ENCODE measurements at places on chromosomes 2 and 18.

- no peak for DNase-seq
Measured at GRCh38 chr2:155412598-155412997, 714.1 kb downstream of the KCNJ3 start.

GRCh38 chr2:103605071-103605780, 843.4 kb downstream of the TMEM182 start:
- no peak for DNase-seq

DNA sequence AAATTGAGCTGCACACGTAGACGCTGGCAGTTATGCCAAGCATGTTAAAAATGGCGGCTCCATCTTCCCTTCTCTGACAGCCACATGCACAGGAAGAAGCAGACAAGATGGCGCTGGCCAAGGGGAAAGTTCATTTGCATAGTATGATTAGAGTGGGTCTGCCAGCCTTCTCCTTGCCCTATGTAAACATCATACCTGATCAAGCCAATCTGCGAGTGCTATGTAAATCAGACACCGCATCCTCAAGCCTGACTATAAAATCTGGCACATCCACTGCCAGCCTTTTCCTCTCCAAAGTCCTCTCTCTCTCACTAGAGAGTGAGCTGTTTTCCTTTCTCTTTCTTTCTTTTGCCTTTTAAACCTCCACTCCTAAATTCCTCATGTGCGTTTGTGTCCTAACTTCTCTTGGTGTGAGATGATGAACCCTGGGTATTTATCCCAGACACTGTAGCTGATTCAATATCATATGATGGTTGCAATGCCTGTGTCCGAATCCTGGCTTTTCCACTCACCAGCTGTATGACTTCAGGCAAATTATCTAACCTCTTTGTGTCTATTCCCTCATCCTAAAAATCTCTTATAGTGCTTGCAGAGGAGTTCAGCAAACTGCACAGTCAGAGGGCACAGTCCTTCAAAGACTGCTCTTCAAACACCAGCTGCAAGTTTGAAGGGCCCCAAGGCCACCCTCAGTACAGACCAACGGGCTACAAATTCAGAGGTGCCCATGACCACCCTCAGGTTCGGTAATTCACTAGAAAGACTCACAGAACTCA, 39.3 kb upstream of the ITSN2 start:
- no peak for DNase-seq

DNA sequence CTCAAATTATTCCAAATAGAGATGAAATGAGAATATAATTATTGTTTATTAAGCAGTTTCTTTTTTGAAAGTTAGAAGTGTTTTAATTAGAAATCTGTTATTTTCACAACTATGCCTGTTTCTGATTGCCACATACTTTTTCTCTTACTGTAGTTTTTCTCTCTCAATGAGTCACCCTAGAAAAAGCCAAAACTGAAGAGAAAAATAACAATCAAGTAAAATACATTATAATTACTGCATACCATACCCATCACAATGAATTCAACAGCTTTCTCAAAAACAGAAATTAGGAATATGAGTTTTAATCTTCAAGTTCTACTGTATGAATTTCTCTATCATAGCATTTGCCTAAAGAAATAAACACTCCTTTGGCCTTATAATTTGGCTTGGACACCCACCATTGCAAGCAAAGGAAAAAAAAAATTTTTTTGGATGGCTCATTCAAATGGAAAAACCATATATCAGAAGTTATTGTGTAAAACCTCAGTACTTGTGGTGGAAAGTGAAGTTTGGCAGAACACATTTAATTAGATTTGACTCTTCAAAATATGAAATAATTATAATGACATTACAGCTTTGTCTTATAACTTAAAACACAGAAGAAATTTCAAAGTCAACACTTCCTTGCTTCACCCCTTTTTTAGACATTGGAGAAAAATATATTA, 138.5 kb downstream of the DYM start:
- no peak for DNase-seq

DNA sequence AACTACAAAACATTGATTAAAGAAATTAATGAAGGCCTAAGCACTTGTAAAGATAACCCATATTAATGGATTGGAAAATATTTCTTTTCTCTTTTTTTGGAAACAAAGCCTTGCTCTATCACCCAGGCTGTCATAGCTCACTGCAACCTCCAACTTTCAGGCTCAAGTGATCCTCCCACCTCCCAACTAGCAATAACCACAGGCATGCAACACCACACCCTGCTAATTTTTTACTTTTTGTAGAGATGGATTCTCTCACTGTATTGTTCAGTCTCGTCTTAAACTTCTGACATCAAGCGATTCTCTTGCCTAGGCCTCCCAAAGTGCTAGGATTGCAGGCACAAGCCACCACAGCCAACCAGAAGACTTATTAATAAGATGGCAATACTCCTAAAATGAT, 73.4 kb upstream of the NDUFV2 start:
- DNase-seq: no peak

DNA sequence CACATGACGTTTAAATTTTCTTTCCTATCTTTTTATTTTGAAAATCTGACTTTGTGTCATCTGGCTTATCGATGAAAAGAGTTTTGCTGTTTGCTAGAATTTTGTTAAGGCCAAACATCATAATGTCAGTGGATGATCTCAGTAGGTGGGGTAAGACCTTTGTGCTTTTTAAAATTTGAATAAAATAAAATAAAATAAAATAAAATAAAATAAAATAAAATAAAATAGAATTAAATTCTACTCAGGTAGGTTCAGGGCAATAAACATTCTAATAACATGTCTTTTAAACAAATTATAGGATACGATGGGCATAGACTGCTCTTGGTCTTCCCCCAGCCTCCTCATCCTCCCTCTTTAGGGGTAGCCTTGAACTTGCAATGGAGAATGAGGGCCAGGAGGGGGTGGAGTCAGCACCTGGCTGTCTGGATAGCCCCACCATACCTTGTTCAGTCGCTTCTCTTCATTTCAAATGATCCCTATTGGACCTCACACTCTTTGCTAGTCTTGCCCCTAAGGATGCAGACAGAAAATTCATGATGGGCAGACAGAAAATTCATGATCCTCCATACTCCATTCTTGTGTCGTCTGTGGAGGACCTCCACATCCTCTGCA, 8.1 kb downstream of the LDLRAD4 start:
- DNase-seq: no peak

DNA sequence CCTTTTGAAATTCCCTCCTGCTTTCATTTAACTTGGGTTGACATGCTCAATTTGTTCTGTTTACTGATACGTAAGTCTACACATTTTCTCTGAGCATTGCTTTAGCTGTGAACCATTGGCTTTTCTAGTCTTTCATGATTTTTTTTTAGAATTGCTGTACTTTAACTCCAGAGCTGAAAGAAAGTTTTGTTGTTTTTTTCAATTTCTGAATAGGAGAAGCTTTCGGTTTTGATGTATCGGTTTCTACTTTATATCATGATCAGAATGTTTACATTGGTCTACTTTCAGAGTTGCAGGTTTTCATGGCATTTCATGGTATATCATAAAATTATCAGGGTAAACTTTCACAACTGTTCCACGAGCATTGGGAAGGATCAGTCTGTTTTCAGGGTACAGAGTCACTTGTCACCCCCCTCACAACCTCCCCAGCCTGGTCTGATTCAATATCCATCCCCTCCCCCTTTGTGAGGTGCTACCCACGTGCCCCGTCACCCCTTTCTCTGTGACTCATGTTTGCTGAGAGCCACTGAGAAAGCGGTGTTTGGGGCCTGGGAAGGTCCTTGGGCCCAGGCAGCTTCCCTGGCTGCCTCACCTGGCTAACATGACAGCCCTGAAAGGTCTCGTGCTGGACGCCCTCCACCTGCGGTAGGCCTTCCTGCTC, 7.0 kb downstream of the ASTL start:
- DNase-seq: no peak

GRCh38 chr18:52995875-52996274, 655.9 kb downstream of the DCC start:
- DNase-seq: no peak

DNA sequence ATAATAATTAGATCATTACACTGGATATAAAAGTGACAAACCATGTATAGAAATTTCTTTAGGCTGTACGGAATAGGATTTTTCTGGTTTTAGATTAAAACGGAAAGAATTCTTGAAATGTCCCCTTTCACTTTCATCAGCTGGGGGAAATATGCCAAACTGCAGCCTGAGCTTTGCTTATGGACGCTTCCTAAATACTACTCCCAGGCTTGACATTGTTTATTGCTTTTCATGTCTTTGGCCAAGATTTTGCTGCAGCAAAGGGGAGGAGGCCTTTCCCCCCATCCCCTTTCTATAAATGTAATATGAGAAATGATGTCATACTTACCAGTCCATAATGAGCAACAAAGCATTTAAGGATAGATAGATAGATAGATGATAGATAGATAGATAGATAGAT, 158.4 kb downstream of the MAP2 start:
- no peak for DNase-seq

DNA sequence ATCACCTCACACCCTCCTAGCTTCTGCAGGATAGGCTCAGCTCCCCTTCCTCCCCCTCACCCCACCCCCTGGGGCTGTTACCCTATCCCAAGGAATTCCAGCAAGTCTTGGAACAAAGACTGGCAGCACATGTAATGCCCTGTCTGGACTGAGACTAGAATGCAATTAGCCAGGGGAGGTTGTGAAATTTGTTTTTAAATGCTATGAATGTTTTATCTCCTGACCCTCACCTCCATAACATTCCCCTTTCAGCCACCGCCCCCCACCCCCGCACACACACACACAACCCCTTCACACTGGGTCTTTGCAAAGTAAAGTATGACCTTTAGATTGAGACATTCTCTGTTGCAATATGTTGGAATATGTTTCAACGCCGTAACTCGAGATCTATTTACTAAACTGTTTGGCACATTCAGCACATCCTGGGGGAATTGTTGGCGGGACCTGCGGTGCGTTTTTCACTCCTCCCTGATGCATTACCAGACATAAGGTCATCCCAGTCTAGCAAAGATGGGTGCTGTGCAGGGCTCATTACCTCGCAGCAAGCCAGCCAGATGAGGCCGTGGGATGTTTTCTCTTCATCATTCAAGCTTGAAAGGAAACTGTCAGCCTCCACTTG, 290.7 kb upstream of the SLC14A2 start:
- no peak for DNase-seq

DNA sequence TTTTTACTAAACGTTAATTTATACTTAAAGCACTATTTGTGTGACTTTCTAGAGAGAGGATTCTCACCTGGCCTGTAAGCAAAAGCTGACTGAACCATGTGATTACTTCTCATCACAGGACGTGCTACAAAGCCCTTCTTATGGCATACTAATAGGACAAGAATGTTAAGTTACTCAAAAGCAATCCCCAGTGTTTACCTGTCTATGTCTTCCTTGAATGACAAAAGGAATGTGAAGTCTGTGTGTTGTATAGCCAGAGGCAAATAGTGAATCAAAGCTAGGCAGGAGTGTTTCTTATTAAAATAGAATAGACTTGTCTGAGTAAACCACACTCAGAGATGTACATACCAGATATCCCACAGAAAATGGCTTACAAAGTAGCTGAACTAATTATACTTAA, 1465.5 kb downstream of the SUCLG1 start:
- no peak for DNase-seq

DNA sequence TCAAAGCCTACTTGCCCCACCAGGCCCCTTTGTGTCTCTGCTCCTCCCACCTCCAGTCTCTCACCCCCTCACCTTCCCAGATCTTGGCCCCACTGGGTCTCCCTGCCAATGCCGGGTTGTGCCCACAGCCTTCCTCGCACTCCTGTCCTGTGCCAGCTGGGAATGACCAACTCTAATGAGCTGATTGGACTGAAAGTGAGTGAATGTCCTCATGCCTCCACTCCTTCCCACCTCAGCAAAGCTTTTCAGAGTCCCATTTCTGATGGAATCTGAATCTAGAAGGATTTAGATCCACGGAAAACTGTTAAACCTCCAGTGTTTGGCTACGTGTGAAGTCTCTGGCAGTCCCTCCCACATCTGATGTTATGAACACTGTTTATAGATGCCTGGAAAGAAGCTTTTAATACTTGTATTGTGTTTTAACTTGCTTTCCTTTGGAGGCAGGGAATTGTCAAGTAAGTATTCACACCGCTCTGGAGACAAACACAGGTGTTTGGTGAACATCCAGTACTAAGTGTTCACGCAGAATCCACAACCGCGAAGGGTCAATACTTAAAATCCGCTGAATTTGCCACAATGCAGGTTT, 103.9 kb downstream of the RTN4 start:
- DNase-seq: no peak

DNA sequence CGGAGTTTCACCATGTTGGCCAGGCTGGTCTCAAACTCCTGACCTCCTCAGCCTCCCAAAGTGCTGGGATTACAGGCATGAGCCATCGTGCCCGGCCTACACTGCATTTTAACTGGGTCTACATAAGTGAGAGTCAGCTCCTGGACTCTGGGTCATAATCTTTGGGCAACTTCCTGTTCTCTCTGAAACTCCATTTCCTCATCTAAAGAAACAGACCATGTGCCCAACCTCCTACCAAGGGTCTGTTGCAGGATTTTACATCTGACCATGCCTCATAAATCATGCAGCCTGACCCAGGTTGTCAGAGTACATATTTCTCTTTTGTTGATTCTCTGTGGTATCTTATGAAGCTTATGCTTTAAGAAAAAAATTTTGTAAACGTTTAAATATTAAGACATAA, 280.4 kb downstream of the ALPK2 start:
- no peak for DNase-seq

- DNase-seq: no peak
Measured at GRCh38 chr2:195662138-195662537, 5.1 kb downstream of the SLC39A10 start.

DNA sequence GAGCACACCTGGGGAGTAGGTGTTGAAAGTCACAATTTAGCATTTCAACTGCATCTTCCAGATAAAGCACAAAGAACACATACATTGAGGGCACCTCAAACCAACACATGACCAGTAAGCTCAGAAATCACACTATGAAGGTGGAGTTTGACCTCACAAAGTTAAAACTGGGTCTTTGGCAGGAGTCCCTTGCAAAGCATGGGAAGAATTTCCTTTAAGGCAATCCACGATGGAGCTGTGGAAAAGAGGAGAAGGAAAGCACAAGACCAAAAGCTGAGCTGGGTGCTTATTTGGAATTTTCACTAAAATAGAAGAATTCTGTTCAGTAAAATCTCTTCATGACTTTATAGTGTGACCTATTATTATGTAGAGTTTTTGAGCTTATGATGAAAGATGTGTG, 212.9 kb upstream of the APCDD1 start:
- no peak for DNase-seq

DNA sequence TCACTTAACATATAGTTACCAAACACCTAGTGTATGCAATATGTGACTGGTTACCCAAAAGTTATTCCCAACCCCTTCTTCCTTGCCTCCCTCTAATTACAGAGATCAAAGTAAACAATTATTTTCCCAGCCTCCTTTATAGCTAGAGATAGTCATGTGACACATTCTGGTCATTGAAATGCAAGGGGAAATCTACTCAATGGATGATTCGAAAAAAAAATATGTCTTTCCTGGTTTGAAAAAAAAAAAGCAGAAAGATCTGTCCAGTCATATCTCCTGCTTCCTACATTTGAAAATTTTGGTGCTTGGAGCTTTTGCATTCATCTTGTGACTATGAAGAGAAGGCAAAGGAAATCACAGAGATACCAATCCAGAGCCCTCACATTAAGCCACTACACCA, 27.6 kb upstream of the UGP2 start:
- DNase-seq: no peak

- DNase-seq: no peak
Measured at GRCh38 chr18:6004119-6004518, 108.8 kb upstream of the TMEM200C start.

Data from stimulated activated CD4-positive, alpha-beta T cell treated with anti-CD3 and anti-CD28 coated beads, TNF-alpha, amount 100 ng/mL, for 24 hours (primary cell).